ENCODE measurements at places on chromosomes 4 and X. TPM values are rescaled to one million over a fixed set of nuclear protein-coding genes. Genes with fewer than 3 reads are reported as not detected.

DNA sequence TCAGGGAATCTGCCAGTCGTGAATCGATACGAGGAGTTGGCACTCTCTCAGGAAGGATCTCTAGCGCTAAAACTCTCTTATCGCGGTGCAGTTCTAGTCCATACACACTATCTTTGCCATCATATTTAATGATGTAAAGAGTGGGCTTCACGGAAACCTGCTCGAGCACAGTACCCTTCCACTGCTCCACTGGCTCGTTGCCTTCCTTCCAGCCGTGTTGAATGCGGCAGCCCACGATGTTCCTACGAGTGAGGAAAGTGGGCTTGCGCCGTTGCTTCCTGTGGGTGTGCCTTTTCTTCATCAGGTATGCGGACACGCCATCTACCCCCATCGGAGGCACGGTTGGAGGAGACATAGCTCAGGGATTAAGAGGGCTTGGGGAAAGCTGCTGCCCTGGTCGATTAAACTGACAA, 661 bp downstream of the SPIN4 start:
- DNase-seq: no peak

DNA sequence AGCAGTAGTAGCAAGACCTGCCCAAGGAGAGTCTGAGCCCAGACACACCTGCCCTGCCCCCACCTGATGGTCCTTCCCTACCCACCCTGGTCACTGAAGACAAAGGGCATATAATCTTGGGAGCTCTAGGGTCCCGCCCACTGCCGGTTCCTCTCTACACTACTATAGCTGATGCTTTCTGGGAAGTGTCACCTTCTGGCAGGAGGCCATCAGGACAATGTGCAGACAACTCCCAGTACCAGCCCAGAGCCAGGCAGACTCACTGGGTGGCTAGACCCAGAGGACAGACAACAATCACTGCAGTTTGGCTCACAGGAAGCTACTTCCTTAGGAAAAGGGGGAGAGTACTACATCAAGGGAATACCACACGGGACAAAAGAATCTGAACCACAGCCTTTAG, 312.7 kb downstream of the SPRY1 start:
- no peak for DNase-seq

- DNase-seq: no peak
These were observed 12.6 kb downstream of the TENT5D start for GRCh38 chrX:80432863-80433262.

- DNase-seq: no peak
These were observed 28.8 kb downstream of the ING2 start for GRCh38 chr4:183533698-183534097.

DNA sequence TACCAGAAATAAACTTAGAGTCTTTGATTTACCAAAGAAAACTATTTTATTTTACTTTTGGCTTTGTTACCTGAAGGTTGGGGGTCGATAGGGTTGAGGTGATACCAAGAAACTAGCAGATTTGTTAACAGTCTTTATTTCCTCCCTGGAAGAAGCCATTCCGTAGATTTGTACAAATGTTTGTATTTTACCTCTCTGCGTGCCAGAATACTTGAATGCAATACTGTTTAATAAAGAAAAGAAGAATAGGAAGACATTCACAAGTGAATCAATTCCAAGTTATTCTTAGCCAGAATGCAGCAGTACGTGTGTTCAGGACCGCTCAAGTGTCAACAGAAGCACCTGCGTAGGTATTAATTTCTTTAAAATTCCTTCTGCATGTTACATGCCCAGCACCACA, 260.3 kb upstream of the TENM3 start:
- no peak for DNase-seq

DNA sequence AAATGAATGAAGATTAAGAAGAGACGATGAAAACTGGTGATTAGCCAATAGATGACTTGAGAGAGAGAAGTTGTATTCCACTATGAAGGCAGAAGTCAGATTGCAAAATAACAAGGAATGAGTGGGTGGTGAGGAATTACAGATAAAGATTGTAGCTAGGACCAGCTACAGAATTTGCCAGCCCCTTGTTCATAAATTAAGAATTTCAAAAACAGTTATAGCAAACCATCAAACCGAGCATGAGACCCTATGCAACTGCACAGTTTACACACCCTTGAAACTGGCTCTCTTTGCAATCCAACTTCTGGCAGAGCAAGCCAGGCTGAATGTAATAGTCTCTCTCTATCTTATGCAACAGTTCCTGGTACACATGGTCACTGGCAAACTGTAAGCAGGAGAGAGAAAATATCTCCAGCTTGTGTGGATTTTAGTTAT, 35.2 kb downstream of the STAP1 start:
- DNase-seq: no peak

GRCh38 chrX:101658661-101659491, 774 bp downstream of the ARMCX2 start:
- no peak for DNase-seq

DNA sequence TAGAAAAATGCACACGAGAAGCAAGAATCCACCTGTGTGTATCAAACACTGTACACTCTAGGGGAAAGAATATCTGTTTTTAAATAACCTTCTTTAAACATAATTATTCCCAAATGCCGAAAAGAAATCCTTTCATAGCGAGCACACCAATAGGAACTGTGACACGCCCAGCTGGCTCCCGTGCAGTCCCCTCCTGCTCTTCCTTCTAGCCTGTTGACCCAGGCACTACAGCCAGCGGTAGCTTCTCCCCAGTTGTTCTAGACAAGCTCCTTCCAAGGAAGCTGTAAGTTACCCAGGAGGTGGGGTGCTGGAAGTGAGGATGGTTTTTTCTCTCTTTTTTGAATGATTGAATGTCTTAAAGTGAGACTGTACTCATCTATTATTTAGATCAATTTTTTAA, 19.5 kb upstream of the NOCT start:
- no peak for DNase-seq

GRCh38 chr4:155530857-155531256, 135.8 kb upstream of the GUCY1A1 start:
- no peak for DNase-seq

DNA sequence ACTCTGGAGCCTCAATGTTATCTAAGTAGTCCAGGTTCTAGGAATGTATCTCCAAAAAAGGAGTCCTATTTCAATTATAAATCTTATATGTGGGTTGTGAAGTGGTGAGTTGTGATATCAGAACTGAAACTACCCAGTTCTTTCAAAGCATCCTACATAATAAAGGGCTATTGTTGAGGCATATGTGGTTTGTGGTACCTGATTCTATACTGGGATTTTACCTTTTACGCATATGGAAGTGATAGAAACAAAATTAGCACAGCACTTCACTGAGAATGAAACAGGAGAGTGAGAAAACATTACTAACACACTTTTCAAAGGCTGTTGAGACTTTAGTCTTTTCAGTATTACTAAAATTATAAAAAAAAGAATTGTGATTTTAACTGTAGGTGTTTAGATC, 417.7 kb upstream of the GALNT7 start:
- no peak for DNase-seq

- no peak for DNase-seq
These were observed 19.2 kb upstream of the TNIP3 start for GRCh38 chr4:121183361-121183760.

DNA sequence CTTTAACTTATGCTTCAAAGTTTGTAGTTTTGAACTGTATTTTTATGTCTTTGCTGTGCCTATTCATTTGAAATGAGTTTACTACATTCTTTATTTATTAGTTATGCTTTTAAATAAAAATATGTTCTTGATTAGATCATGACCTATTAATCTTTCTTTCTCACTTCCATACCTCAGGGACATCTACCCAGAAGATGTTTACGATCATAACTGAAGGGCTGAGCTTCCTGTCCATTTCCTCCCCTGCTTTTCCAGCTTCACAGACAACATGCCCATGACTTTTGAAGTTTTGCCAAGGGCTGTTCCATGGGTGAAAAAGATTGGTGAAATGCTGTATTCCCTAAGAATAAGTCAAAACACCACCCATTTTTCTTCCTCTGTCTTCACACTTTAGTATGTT, 99.7 kb upstream of the DDIT4L start:
- DNase-seq: no peak

DNA sequence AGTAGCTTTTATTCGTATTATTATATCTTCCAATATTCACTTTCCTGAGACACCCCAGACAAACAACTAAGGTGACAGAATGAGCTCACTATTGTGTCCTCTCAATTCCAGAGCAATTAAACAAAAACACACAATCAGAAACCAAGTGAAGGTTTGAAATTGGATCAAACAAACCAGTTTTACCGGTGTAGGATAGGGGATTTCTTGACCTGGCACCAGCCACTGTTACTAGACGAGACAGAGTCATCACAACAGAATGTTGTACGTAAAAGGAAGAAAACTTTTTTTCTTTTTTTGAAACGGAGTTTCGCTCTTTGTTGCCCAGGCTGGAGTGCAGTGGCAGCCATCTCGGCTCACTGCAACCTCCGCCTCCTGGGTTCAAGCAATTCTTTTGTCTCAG, 43.7 kb downstream of the LDOC1 start:
- no peak for DNase-seq

GRCh38 chr4:8709050-8709728, 116.6 kb downstream of the CPZ start:
- DNase-seq: no peak

DNA sequence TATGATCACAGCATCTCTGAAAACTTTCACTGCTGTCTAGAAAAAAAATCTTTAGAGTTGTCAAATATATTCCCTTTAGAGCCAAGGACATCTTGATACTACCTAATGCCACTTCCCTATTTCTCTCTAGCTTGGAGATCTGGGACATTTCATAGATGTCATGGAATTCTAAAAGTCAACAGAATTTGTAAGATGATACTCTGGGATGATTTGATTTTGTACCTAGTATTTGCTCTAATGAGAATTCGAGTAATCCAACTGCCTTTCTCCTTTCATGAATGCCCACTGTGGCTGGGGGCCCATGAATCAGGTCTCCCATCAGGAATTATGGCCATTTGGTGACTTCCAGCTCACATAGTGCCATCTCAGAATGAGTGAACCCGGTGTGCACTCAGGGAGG, 73.2 kb downstream of the NHS start:
- no peak for DNase-seq

DNA sequence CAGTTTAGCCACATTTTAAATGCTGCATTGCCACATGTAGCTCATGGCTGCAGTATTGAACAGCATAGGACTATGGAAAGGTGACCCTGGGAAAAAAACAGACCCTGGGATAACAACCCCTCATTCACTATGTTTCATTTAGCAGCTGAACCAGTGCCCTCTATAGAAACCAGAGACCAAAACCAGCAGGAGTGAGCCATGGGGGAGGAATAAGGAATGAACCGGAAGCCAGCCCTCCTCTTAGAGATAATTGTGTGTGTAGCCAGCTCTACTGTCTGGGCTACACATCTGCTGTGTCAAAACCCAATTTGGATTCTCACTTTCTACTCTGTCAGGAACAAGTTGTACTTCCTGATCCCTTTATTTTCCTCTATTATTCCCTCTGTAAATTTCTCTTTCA, 158.5 kb upstream of the S100G start:
- no peak for DNase-seq

DNA sequence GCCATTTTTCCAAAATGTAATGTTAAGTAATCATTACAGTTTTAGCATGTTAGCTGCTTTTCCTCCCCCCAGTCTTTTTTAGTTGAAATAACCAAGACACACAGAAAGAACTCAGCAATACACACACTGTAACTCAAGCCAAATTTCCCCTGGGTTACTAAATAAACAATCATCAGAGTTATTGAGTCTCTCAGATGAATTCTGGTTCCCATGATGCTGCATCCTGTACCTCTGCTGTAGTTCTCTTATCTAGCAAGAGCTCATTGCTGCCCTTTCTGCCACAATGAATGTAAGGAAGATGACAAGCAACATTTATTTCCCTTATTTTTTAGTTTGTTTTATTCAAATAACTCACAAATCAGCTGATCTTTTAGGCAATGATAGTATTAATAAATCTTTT, 185.1 kb downstream of the ARHGAP6 start:
- no peak for DNase-seq

DNA sequence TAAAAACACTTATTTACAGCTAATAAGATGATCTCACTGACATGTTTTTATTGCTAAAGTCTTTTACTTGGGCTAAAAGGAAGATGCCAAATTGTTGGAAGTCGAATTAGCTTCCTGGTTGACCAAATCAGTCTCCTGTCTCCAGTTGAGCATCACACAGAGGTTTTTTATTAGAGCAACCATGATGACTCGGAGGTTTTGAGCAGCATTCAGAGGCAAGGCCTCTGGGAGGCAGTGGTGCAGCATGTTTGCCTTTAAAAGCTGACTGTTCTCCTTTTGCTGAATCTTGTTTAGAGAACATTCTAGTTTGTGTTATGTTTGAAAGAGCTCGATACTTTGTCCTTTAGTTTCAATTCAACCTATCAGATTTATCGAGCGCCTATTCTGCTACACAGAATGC, 2.1 kb downstream of the UCHL1 start:
- DNase-seq: peak; percentile 53

- DNase-seq: no peak
These were observed 50.7 kb downstream of the THAP9 start for GRCh38 chr4:82951196-82951595.

GRCh38 chr4:185846505-185847150, 34.6 kb upstream of the SORBS2 start:
- DNase-seq: no peak

DNA sequence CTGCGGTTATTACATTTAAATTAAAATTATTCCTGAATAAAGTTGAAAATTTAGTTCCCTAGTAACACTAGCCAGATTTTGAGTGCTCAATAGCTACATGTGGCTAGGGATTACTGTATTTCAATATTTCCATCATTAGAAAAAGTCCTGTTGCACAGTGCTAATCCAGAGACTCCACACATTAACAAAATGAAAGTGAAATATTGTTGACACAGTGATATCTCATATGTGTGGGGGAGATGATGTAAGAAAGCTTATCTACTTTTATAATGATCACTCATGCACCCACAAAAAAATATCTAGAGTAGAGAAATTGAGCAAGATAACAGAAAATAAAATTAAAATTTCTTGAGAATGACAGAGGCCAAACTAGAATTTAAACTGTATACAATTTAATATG, 74.9 kb downstream of the MAGEB10 start:
- DNase-seq: no peak

- no peak for DNase-seq
These were observed 12.0 kb downstream of the P2RY10 start for GRCh38 chrX:78957049-78957767.

Gene PRPS2
- 21.3 TPM for polyA plus RNA-seq

Gene ERAS
- not detected for polyA plus RNA-seq

Gene LONRF3
- not detected for polyA plus RNA-seq

Gene SFRP2
- not detected for polyA plus RNA-seq

Gene KLHL5
- polyA plus RNA-seq: 184 TPM

Gene PPARGC1A
- polyA plus RNA-seq: 0.31 TPM

Gene CLDN34
- polyA plus RNA-seq: 0.12 TPM

Gene MAGEA4
- polyA plus RNA-seq: not detected

Gene MYL5
- 12.3 TPM for polyA plus RNA-seq

Gene DCAF8L2
- polyA plus RNA-seq: not detected

Gene TMPRSS11A
- polyA plus RNA-seq: not detected

Gene MTTP
- 0.02 TPM for polyA plus RNA-seq

Data from AG04450 (cell line).